ENCODE measurements at places on chromosomes 13 and 19. TPM values are rescaled to one million over a fixed set of nuclear protein-coding genes. Genes with fewer than 3 reads are reported as not detected.

Gene LIPE
- total RNA-seq: 25.1 TPM

GRCh38 chr19:40571005-40571318 is 5.7 kb upstream of the SHKBP1 start:
- peak overlapping the region; percentile 7 for H3K27ac ChIP-seq
- no peaks in the 10 kb centered on the region for H3K36me3 ChIP-seq
- H3K27me3 ChIP-seq: peaks cover 10% of the 10 kb centered on the region
- DNase-seq: no peak
- H3K4me1 ChIP-seq: peaks cover 12% of the 10 kb centered on the region

GRCh38 chr13:20192836-20193161 is at the start of gene GJB2:
Gene GJB2, minus strand, starts transcription at chr13:20192938. Its CDS starts 3,357 bp downstream, at chr13:20189581.
- DNase-seq: no peak
- peaks cover 16% of the 10 kb centered on the region for H3K4me1 ChIP-seq
- H3K4me3 ChIP-seq: peak within 1 kb of the TSS; percentile 63

Gene MYO1F
- 216 TPM for total RNA-seq

GRCh38 chr19:8115805-8116396 is 33.5 kb downstream of the FBN3 start:
- H3K27me3 ChIP-seq: no peaks in the 10 kb centered on the region
- H3K4me1 ChIP-seq: no peaks in the 10 kb centered on the region
- DNase-seq: no peak
- H3K27ac ChIP-seq: no peak overlapping the region

Gene SLITRK6
- total RNA-seq: not detected

Gene FREM2
- not detected for total RNA-seq

GRCh38 chr13:42864952-42865767 is 83.8 kb downstream of the FAM216B start:
- no peak for DNase-seq
- H3K27ac ChIP-seq: no peak overlapping the region
- H3K36me3 ChIP-seq: no peaks in the 10 kb centered on the region

- DNase-seq: no peak
- H3K27me3 ChIP-seq: no peaks in the 10 kb centered on the region
- no peak overlapping the region for H3K4me3 ChIP-seq
- H3K27ac ChIP-seq: no peak overlapping the region
- no peaks in the 10 kb centered on the region for H3K36me3 ChIP-seq
Measured at GRCh38 chr19:55315956-55316525, 9.1 kb downstream of the TMEM150B start.
